ENCODE measurements at places on chromosomes 13 and 19. TPM values are rescaled to one million over a fixed set of nuclear protein-coding genes. Genes with fewer than 3 reads are reported as not detected.
A peak's percentile ranks its signal among the peaks of the same experiment; 100 is the strongest.

- H3K27ac ChIP-seq = no peak within 1 kb of the TSS
- DNase-seq = peak; percentile 25
- H3K4me3 ChIP-seq = peak within 1 kb of the TSS; percentile 65
- H3K36me3 ChIP-seq = no peaks in the 10 kb centered on the region
These were observed at the start of gene RHPN2 for GRCh38 chr19:33064792-33065550. Gene RHPN2 (minus strand): TSS chr19:33064888. CDS start chr19:33064852, 36 bp downstream.

- H3K27me3 ChIP-seq = peaks cover 10% of the 10 kb centered on the region
- peak within 1 kb of the TSS; percentile 88 for H3K4me3 ChIP-seq
- DNase-seq = peak; percentile 62
- H3K4me1 ChIP-seq = peaks cover 40% of the 10 kb centered on the region
- H3K36me3 ChIP-seq = peaks cover 14% of the 10 kb centered on the region
- peak within 1 kb of the TSS; percentile 95 for H3K27ac ChIP-seq
These were observed at the start of gene PRR12 for GRCh38 chr19:49590971-49591730. Gene PRR12 (plus strand): TSS chr19:49591182. CDS start chr19:49591655, 473 bp downstream.

GRCh38 chr13:34507630-34508029, 434.4 kb upstream of the NBEA start:
- no peaks in the 10 kb centered on the region for H3K27me3 ChIP-seq
- no peak for DNase-seq
- H3K36me3 ChIP-seq = no peaks in the 10 kb centered on the region
- no peak overlapping the region for H3K27ac ChIP-seq
- H3K4me3 ChIP-seq = no peak overlapping the region

DNA sequence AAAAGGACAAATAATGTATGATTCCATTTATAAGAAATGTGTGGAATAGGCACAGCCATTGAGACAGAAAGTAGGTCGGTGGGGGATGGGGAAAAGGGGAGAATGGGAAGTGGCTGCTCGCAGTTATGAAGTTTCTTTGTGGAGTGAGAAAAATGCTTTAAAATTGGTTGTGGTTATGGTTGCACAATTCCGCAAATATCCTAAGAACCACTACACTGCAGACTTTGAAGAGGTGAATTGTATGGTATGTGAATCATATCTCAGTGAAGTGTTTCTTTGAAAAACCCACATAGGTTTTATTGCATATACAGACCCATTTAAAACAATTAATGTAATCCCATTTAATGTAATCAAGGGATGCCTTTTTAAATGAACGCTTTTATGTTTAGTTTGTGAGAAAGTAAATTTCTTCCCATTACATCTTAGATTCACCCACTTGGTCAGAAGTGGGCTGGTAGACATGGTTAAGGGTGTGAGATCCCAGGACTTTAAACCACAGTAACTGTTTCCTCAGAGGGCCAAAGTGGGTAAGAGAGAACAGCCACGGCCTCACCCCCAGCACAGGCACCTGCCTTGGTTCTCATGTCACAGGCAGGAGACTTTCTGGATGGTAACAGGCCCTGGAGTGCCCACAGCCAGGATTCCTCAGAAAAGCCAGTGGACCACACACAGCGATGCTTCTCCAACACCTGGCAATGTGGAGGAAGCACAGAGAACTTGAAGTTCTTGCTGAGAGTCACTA, 119.3 kb upstream of the GJB6 start:
- DNase-seq = no peak
- no peak overlapping the region for H3K27ac ChIP-seq
- no peaks in the 10 kb centered on the region for H3K36me3 ChIP-seq
- no peak overlapping the region for H3K4me3 ChIP-seq
- H3K27me3 ChIP-seq = no peaks in the 10 kb centered on the region

Gene PCDH9
- 0.27 TPM for total RNA-seq

DNA sequence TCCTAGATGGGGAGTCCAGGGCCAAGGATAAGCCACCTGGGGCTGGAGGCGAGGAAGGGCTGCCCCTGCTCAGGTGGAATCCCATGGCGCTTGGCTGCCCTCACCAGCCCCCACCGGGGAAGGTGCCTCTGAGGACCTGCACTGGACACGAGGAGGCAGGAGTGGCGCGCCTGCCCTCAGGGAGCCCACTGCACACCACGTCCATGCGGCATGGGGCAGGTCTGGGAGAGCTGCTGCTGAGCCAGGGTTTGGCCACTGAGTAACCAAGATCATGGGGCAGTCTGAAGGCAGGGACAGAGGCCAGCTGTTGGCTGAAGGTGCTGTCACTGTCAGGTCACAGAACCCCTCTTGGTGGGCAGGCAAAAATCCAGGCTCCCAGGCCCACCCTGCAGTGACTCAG, 25.9 kb downstream of the ELAVL1 start:
- no peak overlapping the region for H3K4me3 ChIP-seq
- H3K36me3 ChIP-seq = peaks cover 12% of the 10 kb centered on the region
- no peaks in the 10 kb centered on the region for H3K27me3 ChIP-seq
- H3K4me1 ChIP-seq = no peaks in the 10 kb centered on the region

- DNase-seq = no peak
- no peaks in the 10 kb centered on the region for H3K36me3 ChIP-seq
- no peak overlapping the region for H3K4me3 ChIP-seq
- peaks cover 33% of the 10 kb centered on the region for H3K4me1 ChIP-seq
- H3K27ac ChIP-seq = peak overlapping the region; percentile 27
These were observed 8.8 kb upstream of the TNFSF9 start for GRCh38 chr19:6521718-6522646.

- H3K4me3 ChIP-seq = no peak overlapping the region
- no peaks in the 10 kb centered on the region for H3K36me3 ChIP-seq
- H3K27me3 ChIP-seq = no peaks in the 10 kb centered on the region
- DNase-seq = no peak
- H3K27ac ChIP-seq = no peak overlapping the region
These were observed 7.5 kb upstream of the SACS start for GRCh38 chr13:23440821-23441618.

Gene SMAD9
- 0.08 TPM for total RNA-seq

- no peaks in the 10 kb centered on the region for H3K4me1 ChIP-seq
- H3K27me3 ChIP-seq = no peaks in the 10 kb centered on the region
- no peak overlapping the region for H3K4me3 ChIP-seq
These were observed 22.5 kb downstream of the DHRS12 start for GRCh38 chr13:51781246-51782022.

GRCh38 chr19:11881151-11881800, 6.3 kb upstream of the ZNF69 start:
- H3K4me1 ChIP-seq = peaks cover 4% of the 10 kb centered on the region
- no peaks in the 10 kb centered on the region for H3K27me3 ChIP-seq
- H3K27ac ChIP-seq = no peak overlapping the region
- peak; percentile 43 for DNase-seq
- H3K4me3 ChIP-seq = no peak overlapping the region

- H3K36me3 ChIP-seq = no peaks in the 10 kb centered on the region
- DNase-seq = no peak
- no peak overlapping the region for H3K4me3 ChIP-seq
These were observed 652.1 kb upstream of the GPC6 start for GRCh38 chr13:92574499-92574898.

Gene EGLN2
- total RNA-seq = 100 TPM

DNA sequence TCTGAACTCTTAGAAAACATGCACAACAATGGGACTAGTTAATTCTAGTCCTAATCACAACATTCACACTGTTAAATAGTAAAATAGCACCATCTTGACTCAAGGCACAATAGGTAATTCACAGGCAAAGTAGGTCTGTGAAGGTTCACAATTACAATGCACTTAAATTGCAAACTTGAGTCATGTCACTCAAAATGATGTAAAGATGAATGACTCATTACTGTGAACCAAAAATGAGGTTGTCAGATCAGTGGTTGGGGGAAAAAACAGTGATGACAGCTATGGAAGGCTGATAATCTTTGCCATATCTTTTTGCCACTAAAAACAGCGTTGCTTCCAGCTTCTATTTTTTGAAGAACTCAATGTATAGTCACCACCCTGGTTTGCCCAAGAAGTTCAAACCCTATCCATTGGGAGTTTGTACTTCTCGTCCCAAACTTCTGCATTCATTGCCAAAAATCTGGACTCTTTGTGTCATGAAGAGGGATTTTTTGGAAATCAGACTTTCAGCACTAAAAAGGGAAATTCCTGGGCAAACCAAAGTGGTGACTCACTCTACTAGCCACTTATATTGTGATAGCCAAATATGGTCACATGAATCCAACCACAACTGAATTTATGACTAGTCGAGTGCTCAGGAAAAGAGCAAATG, 200.9 kb upstream of the TMTC4 start:
- peaks cover 5% of the 10 kb centered on the region for H3K27me3 ChIP-seq
- H3K36me3 ChIP-seq = peaks cover 1% of the 10 kb centered on the region
- no peak overlapping the region for H3K4me3 ChIP-seq

- no peak overlapping the region for H3K27ac ChIP-seq
- no peaks in the 10 kb centered on the region for H3K27me3 ChIP-seq
- H3K4me1 ChIP-seq = no peaks in the 10 kb centered on the region
- no peaks in the 10 kb centered on the region for H3K36me3 ChIP-seq
- DNase-seq = no peak
These were observed 77.1 kb downstream of the DCLK1 start for GRCh38 chr13:36054041-36054440.

DNA sequence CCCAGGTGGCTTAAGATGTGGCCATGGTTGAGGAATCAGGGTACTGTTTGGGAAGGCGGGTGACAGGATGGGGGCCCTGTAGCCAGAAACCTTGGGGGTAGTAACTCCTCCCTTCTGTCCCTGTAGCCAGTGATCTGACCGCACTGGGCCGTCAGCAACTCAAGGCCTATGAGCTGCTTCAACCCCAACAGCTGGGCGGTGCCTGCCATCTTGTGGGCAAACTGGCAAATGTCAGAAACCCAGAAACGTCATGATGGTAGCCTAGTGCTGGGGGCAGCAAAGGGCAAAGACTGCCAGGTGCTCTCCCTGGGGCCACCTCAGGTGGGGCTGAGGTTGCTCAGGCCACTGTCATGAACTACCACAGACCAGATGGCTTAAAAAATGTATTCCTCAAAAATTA, 3.5 kb downstream of the COPE start:
- peaks cover 20% of the 10 kb centered on the region for H3K4me1 ChIP-seq
- peaks cover 26% of the 10 kb centered on the region for H3K36me3 ChIP-seq
- no peak for DNase-seq
- H3K27me3 ChIP-seq = no peaks in the 10 kb centered on the region
- peak overlapping the region; percentile 44 for H3K27ac ChIP-seq
- peak overlapping the region; percentile 45 for H3K4me3 ChIP-seq

Gene JAK3
- 222 TPM for total RNA-seq

Gene C19orf47
- 28.1 TPM for total RNA-seq

- H3K27me3 ChIP-seq = no peaks in the 10 kb centered on the region
- no peak overlapping the region for H3K27ac ChIP-seq
- H3K4me1 ChIP-seq = no peaks in the 10 kb centered on the region
- no peaks in the 10 kb centered on the region for H3K36me3 ChIP-seq
These were observed 1255.1 kb downstream of the SLITRK1 start for GRCh38 chr13:82627183-82627582.

Gene ZNF506
- total RNA-seq = 13.5 TPM

- H3K27ac ChIP-seq = no peak overlapping the region
- H3K27me3 ChIP-seq = no peaks in the 10 kb centered on the region
- no peaks in the 10 kb centered on the region for H3K4me1 ChIP-seq
These were observed 201.5 kb upstream of the CSNK1A1L start for GRCh38 chr13:37306778-37307544.

Gene KLK1
- 2.5 TPM for total RNA-seq

Gene DACT3
- total RNA-seq = 5.7 TPM

DNA sequence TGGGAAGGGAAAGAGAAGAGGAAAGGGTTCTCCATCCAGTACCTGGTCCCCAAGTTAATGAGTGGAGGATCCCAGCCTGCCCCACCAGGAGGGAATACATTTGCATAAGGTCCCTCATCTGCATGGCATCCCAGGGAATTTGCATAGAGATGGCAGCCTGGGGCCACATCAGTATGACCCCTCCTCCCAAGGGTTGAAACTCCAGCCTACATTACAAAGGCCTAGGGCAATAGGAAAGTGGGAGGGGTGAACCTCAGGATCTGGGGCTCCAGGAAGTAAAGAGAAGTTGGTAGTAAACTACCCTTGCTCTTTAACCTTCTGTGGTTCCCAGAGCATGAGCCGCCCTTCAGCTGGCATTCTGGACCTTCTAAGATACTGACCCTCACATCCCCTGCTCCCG, 6.8 kb upstream of the NECTIN2 start:
- no peaks in the 10 kb centered on the region for H3K36me3 ChIP-seq
- no peaks in the 10 kb centered on the region for H3K4me1 ChIP-seq
- H3K27me3 ChIP-seq = no peaks in the 10 kb centered on the region
- no peak for DNase-seq

DNA sequence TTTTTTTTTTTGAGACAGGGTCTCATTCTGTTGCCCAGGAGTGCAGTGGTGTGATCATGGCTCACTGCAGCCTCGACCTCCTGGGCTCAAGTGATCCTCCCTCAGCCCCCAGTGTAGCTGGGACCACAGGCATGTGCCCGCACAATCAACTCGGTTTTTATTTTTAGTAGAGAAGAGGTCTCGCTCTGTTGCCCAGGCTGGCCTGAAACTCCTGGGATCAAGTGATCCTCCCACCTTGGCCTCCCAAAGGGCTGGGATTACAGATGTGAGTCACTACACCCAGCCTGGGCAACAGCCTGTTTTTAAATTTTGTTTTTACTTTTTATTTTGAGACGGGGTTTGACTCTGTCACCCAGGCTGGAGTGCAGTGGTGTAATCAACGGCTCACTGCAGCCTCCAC, 2.3 kb upstream of the KDM4B start:
- peak overlapping the region; percentile 40 for H3K27ac ChIP-seq
- H3K4me1 ChIP-seq = peaks cover 37% of the 10 kb centered on the region
- peaks cover 23% of the 10 kb centered on the region for H3K36me3 ChIP-seq

Gene SLC6A16
- total RNA-seq = 0.44 TPM

GRCh38 chr13:40813667-40814454, 24.4 kb downstream of the SLC25A15 start:
- no peaks in the 10 kb centered on the region for H3K27me3 ChIP-seq
- no peak overlapping the region for H3K4me3 ChIP-seq
- peaks cover 14% of the 10 kb centered on the region for H3K36me3 ChIP-seq
- peaks cover 7% of the 10 kb centered on the region for H3K4me1 ChIP-seq

DNA sequence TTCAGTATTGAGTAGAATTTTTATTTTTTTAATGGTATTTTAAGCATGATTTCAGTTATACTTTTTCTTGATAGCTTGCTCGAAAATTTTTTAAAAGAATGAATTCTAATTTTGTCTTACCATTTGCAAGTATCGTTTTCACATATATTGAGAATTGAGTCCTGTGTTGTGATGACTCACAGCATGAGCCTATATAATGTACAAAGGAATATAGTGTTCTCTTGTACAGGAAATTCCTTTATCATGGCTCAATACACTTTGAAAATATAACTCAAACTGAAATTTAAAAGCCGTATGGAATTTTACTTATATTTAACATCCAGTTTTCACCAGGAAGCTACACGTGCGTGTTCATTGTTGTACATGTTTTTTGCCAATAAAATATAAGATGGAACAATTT, 161.1 kb upstream of the TMTC4 start:
- peaks cover 2% of the 10 kb centered on the region for H3K27me3 ChIP-seq
- H3K4me3 ChIP-seq = no peak overlapping the region
- no peaks in the 10 kb centered on the region for H3K4me1 ChIP-seq
- DNase-seq = no peak

GRCh38 chr13:91946498-91947070, 548.2 kb downstream of the GPC5 start:
- H3K27ac ChIP-seq = no peak overlapping the region
- H3K36me3 ChIP-seq = no peaks in the 10 kb centered on the region
- no peak overlapping the region for H3K4me3 ChIP-seq
- no peaks in the 10 kb centered on the region for H3K4me1 ChIP-seq
- no peaks in the 10 kb centered on the region for H3K27me3 ChIP-seq
- DNase-seq = no peak

Gene CEACAM5
- total RNA-seq = not detected

GRCh38 chr19:4303819-4304537, 420 bp upstream of the FSD1 start:
- peaks cover 34% of the 10 kb centered on the region for H3K4me1 ChIP-seq
- H3K4me3 ChIP-seq = peak overlapping the region; percentile 78
- peak overlapping the region; percentile 70 for H3K27ac ChIP-seq
- H3K27me3 ChIP-seq = no peaks in the 10 kb centered on the region
- no peak for DNase-seq

Data from activated T-helper 1 cell treated with anti-CD3 and anti-CD28 coated beads, Interleukin-12 subunit alpha, Interleukin-12 subunit beta, Interleukin-2, Interleukin-4 antibody, amounts not matched to agents 30 ng/mL and 10 ng/mL and 1 ng/mL, durations not matched to agents 14 hours and 24 hours and 36 hours (primary cell).